Endothelial cell of coronary artery (primary cell): ENCODE measurements at places on chromosomes 5 and 9. TPM values are rescaled to one million over a fixed set of nuclear protein-coding genes. Genes with fewer than 3 reads are reported as not detected.

The PLEKHG4B gene
- total RNA-seq: not detected in 2 replicates

The ANKRD18A gene
- 0.75 and 1.1 TPM in 2 replicates for total RNA-seq

The GDNF gene
- 0.09 TPM in 1 of 2 replicates, not detected in the other for total RNA-seq

The BAAT gene
- under 0.01 TPM in 1 of 2 replicates, not detected in the other for total RNA-seq

The AQP3 gene
- total RNA-seq: 0.19 and 0.27 TPM in 2 replicates

The CORO2A gene
- total RNA-seq: 0.18 and 0.38 TPM in 2 replicates

The NKD2 gene
- total RNA-seq: not detected in 2 replicates

The UBTD2 gene
- 21.1 and 23.5 TPM in 2 replicates for total RNA-seq

The INSL4 gene
- not detected in 2 replicates for total RNA-seq

The OR1K1 gene
- not detected in 2 replicates for total RNA-seq

The CARTPT gene
- total RNA-seq: not detected in 2 replicates

The SLF1 gene
- total RNA-seq: 4.6 and 5.9 TPM in 2 replicates

The SUSD3 gene
- 0.09 and 0.19 TPM in 2 replicates for total RNA-seq

The SPINK4 gene
- not detected in 2 replicates for total RNA-seq

The GRXCR2 gene
- total RNA-seq: not detected in 2 replicates

The PCDHA10 gene
- total RNA-seq: 0.45 and 0.56 TPM in 2 replicates

The SHISAL2B gene
- not detected in 2 replicates for total RNA-seq

The CCDC180 gene
- 0.56 and 1.1 TPM in 2 replicates for total RNA-seq

The PRKAA1 gene
- total RNA-seq: 115 and 143 TPM in 2 replicates

The ODF2 gene
- 45.7 and 46.6 TPM in 2 replicates for total RNA-seq

The ANKDD1B gene
- 0.09 and 0.47 TPM in 2 replicates for total RNA-seq

The FIBCD1 gene
- total RNA-seq: 0.09 and 0.19 TPM in 2 replicates

The NUDT12 gene
- 4.2 and 4.9 TPM in 2 replicates for total RNA-seq

The BTNL8 gene
- not detected in 2 replicates for total RNA-seq

The IFNB1 gene
- total RNA-seq: not detected in 2 replicates

The PCDHA9 gene
- total RNA-seq: 0.09 TPM in 2 replicates

The CKMT2 gene
- total RNA-seq: 0.19 TPM in 1 of 2 replicates, not detected in the other

The SLC22A5 gene
- total RNA-seq: 1.7 and 3.9 TPM in 2 replicates

The RORB gene
- total RNA-seq: under 0.01 TPM in 1 of 2 replicates, not detected in the other

The SLC4A9 gene
- total RNA-seq: not detected in 2 replicates

The TUBB4B gene
- 208 and 307 TPM in 2 replicates for total RNA-seq

The VAV2 gene
- total RNA-seq: 15.5 and 20.9 TPM in 2 replicates

The RNF180 gene
- 3.7 and 6.4 TPM in 2 replicates for total RNA-seq

The PCDHGC5 gene
- total RNA-seq: 0.45 and 0.94 TPM in 2 replicates

The CLIC3 gene
- total RNA-seq: 0.90 and 7.6 TPM in 2 replicates

The REEP2 gene
- 2.0 and 2.8 TPM in 2 replicates for total RNA-seq

The FLT4 gene
- total RNA-seq: 5.5 and 10.6 TPM in 2 replicates

The POLR3G gene
- 6.8 and 14.2 TPM in 2 replicates for total RNA-seq

The NPR3 gene
- total RNA-seq: 0.27 and 0.38 TPM in 2 replicates
